ENCODE measurements at places on chromosomes 2 and 18. TPM values are rescaled to one million over a fixed set of nuclear protein-coding genes. Genes with fewer than 3 reads are reported as not detected.

DNA sequence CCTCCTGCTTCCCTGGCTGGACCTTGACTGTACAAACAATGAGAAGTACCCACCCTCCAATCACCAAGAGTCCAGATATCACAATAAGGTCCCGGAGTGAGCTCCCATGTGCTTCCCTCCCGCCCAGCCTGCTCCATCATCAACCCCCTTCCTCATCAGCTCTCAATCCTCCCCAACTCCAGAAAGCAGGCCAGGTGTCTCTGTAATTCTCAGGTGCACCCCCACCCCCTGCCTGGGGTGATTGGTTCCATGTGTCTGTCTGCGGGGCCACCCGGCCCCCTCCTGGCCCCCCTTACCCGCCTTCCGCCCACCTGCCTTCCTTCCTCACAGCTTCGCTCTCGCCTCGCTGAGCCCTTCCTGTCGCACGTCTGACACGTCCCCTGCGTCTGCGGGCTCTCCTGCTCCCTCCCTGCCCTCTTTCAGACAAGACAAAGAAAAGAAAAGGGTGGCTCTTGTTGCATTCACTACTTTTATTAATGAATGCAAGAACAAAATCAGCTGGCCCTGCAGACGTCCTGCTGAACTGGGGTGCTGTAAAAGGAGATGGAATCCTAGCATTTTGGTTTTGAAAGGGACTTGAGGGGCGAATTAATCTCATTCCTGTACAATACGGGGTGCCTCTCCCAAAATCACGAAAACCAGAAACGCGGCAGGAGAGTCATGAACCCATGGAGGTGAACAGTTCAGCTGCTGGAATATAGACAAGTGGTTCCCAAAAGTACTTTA is 26.5 kb upstream of the IGFBP2 start:
- peaks cover 20% of the 10 kb centered on the region for H3K4me1 ChIP-seq
- DNase-seq: no peak
- H3K27me3 ChIP-seq: peaks cover 9% of the 10 kb centered on the region
- no peak overlapping the region for H3K4me3 ChIP-seq

Gene SCN9A
- 4.0 TPM for total RNA-seq

- H3K27me3 ChIP-seq: no peaks in the 10 kb centered on the region
- no peak overlapping the region for H3K27ac ChIP-seq
- DNase-seq: no peak
- H3K4me3 ChIP-seq: no peak overlapping the region
- H3K36me3 ChIP-seq: no peaks in the 10 kb centered on the region
- H3K4me1 ChIP-seq: no peaks in the 10 kb centered on the region
Observed at GRCh38 chr2:161352719-161353118, 44.5 kb downstream of the PSMD14 start.

DNA sequence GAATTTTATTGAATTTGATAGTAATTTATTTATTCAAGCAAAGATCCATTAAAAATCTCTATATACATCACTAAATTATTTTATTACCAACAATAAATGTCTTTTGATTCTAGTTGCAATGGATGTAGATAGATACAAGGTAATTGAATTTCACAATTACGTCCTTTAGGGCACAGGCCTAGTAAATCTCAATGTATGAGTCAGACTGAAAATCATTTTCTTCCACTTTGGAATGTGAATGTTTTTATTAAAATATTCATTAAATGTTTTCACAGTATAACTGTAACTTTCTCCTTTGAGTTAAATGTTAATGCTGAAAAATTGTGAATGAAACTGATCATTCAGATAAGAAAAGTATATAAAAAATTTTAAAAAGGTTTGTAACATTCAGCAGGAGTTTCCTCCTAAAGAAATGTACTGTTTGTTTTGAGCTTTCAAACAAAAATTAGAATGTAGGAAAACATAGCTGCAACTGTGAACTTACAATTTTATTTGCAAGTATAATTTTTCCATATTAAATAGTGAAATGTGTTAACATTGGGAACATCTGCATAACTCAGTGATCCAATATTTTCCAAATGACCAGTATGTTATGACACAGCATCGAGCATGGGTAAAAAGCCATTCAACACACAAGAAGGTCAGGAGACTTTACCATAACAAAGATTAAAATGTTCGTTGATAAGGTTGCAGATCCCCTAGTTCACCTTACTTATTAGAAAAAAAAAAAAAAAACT is 663.7 kb downstream of the METTL4 start:
- H3K27ac ChIP-seq: no peak overlapping the region
- no peaks in the 10 kb centered on the region for H3K4me1 ChIP-seq
- no peak overlapping the region for H3K4me3 ChIP-seq

GRCh38 chr2:8064603-8065002 is 617.3 kb upstream of the ID2 start:
- no peak for DNase-seq
- no peak overlapping the region for H3K4me3 ChIP-seq
- H3K27ac ChIP-seq: no peak overlapping the region
- H3K36me3 ChIP-seq: no peaks in the 10 kb centered on the region
- no peaks in the 10 kb centered on the region for H3K27me3 ChIP-seq

GRCh38 chr2:161836664-161837063 is 212.4 kb downstream of the SLC4A10 start:
- H3K4me3 ChIP-seq: no peak overlapping the region
- H3K27me3 ChIP-seq: no peaks in the 10 kb centered on the region
- H3K36me3 ChIP-seq: no peaks in the 10 kb centered on the region

DNA sequence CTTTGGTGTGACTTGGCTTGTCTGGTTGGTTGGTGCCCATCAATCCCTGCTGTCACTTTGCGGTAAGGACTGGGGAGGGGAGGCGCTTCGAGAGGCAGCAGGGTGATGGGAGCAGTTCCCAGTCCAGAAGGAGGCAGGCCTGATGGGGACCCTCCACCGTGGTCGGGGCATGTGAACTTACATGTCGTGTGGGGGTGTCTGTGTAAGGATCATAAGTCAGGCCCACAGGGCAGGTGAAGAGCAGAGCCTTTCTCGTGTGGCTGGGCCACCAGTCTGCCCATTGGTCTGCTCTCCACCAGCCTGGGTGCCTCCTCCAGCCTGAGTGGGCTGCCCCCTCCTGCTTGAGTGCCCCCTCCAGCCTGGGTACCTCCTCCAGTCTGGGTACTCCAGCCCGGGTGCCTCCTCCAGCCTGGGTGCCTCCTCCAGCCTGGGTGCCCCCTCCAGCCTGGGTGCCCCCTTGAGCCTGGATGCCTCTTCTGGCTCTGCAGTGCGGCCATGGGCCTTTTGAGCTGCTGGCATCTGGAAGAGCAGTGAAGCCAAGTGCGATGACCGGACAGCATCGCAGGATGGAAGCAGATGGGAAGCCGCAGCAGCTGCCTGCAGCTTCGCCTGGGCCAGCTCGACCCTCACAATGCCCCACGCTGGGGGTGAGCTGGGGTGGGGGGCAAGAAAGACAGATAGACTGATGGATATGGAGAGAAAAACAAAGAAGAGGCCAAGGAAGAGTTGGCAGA is 25.0 kb downstream of the ATOH8 start:
- DNase-seq: no peak
- no peaks in the 10 kb centered on the region for H3K27me3 ChIP-seq
- H3K4me3 ChIP-seq: no peak overlapping the region
- no peak overlapping the region for H3K27ac ChIP-seq
- peaks cover 14% of the 10 kb centered on the region for H3K36me3 ChIP-seq
- peaks cover 47% of the 10 kb centered on the region for H3K4me1 ChIP-seq

DNA sequence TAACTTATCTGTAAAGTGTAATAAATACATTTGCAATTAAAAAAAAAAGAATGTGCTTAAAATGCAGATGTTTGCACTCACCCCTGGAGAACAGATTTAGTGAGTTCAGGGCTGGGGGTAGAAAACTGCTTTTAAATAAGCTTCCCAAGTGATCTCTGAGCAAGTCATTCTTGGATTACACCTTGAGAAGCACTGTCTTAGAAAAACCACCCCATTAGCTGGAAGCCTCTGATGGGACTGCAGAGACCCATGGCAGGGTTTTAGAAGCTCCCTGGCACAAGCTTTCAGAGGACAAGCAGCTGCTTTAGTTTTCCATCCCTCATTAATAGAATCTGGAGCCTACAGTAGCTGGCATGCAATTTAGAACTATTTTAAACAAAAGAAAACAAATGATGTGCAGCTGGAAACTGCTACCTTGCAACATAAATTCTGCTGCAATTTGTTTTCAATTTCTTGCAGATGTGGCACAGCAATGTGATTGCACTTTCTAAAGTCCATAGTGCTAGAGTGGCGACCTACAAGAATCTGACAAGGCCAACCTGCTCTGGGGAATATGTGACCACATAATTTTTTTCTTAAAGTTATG is 141.5 kb downstream of the CDC42EP3 start:
- no peaks in the 10 kb centered on the region for H3K36me3 ChIP-seq
- H3K27me3 ChIP-seq: no peaks in the 10 kb centered on the region
- H3K27ac ChIP-seq: no peak overlapping the region

Gene SCYGR7
- total RNA-seq: not detected

Gene ANKRD53
- 5.5 TPM for total RNA-seq

- H3K4me1 ChIP-seq: peaks cover 8% of the 10 kb centered on the region
- no peaks in the 10 kb centered on the region for H3K36me3 ChIP-seq
- no peak for DNase-seq
- H3K27me3 ChIP-seq: no peaks in the 10 kb centered on the region
- H3K4me3 ChIP-seq: no peak overlapping the region
Observed at GRCh38 chr18:10089881-10090280, 176.1 kb downstream of the VAPA start.

DNA sequence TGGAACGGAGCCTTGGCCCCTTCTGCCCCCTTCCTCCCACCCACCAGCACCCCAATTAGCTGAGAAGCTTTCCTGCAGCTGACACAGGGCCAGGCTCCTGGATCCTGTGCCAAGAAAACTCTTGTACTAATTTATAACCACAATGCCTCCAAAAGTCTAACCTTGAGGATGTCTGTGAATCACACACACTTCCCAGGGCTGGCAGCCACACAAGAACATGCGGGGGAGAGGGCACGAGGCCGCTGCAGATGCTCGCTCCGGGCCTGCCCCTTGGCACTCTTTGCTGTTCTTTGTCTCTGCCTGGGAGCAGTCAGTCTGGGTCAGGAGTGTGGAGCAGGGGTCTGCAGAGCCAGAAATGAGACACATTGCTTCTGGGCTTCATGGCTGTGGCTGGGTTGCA is 62.7 kb upstream of the KIF5C start:
- H3K36me3 ChIP-seq: no peaks in the 10 kb centered on the region
- no peak for DNase-seq
- H3K27ac ChIP-seq: no peak overlapping the region
- H3K4me1 ChIP-seq: no peaks in the 10 kb centered on the region

DNA sequence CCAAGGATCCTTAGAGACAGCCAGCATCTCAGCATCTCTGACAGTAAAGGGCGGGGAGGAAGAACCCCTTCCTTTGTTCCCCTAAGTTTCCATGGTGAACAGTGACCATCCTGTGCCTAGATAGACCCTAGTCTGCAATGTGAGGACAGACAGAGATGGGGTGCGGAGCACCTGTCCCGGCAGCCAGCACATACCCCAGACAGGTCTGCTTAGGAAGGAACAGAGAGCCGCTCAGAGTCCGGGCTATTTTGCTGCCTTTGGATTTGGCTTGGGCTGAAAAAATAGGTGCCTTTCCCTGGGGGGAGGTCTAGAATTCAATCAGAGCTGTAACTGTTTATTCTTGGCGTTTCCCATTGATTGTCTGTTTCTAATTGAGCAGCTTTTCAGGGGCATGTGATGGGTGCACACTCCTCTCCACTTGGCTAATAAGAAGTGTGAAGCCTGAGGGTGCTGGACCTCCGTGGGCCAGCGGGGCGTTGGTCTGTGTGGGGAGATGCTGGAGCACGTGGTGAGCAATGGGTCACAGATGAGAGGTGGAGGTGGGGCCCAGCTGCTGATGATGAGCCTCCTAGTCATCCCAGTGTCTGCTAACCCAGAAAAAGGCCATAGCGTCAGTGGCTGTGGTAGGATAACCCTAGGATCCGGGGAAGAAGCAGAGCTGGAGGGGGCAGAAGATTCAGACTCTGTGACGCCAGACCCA is 236.8 kb downstream of the SEPTIN10 start:
- no peak overlapping the region for H3K27ac ChIP-seq
- no peaks in the 10 kb centered on the region for H3K4me1 ChIP-seq
- peak; percentile 53 for DNase-seq

DNA sequence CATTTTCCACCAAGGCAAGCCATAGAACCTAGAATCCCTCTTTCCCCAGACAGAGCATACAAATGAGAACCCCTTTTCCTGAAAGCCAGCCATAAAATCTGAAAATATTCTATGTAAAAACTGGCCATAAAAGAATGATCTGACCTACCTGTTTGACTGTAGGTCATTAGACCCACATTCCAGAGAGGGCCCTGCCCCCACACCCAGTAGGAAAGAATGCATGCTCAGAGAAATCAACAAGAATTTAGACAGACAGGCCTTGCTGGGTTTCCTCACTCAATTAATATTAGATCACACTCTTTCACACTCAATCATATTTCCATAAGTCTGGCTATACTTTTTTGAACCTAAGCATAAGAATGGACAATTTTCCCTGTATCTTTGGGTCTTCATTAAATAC is 929.5 kb downstream of the ERBB4 start:
- no peaks in the 10 kb centered on the region for H3K36me3 ChIP-seq
- H3K4me3 ChIP-seq: no peak overlapping the region
- no peak overlapping the region for H3K27ac ChIP-seq
- no peaks in the 10 kb centered on the region for H3K4me1 ChIP-seq
- no peaks in the 10 kb centered on the region for H3K27me3 ChIP-seq

DNA sequence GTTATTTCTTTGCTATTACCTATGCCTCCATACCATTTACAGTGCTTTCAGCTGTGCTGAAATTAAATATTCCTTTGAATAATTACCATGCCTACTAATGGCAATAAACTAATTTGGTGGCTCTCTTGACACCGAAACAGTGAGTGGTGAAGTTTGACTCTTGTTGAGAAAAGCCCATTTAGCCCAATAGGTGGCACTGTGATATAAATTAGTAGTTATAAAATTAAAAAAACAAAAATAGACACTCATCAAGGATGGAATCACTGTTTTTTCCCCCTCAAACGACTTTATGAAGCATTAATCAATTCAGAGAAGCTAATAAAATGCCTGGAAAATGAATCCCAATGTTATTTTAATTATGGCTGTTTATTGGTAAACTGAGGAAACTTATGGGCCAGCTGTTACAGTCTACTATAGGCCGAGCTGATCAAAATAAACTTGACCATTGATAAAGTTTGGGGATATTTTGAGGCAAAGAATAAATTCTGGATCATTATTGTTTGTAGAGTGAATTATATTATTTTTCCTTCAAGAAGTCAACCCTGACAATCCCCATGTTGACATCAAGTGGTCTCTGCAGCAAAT is 339.6 kb downstream of the TRIB2 start:
- no peak overlapping the region for H3K27ac ChIP-seq
- H3K4me1 ChIP-seq: no peaks in the 10 kb centered on the region
- H3K36me3 ChIP-seq: no peaks in the 10 kb centered on the region
- H3K4me3 ChIP-seq: no peak overlapping the region

GRCh38 chr2:172119089-172119488 is 16.4 kb upstream of the DLX2 start:
- H3K4me1 ChIP-seq: no peaks in the 10 kb centered on the region
- H3K36me3 ChIP-seq: no peaks in the 10 kb centered on the region
- H3K27ac ChIP-seq: no peak overlapping the region
- peaks cover 3% of the 10 kb centered on the region for H3K27me3 ChIP-seq
- no peak for DNase-seq
- H3K4me3 ChIP-seq: no peak overlapping the region

Gene GLI2
- total RNA-seq: 6.7 TPM

Gene CAPN14
- 0.70 TPM for total RNA-seq

GRCh38 chr18:45374878-45375630 is 240.2 kb upstream of the SLC14A2 start:
- no peak for DNase-seq
- H3K4me3 ChIP-seq: no peak overlapping the region
- H3K27ac ChIP-seq: no peak overlapping the region
- no peaks in the 10 kb centered on the region for H3K4me1 ChIP-seq
- no peaks in the 10 kb centered on the region for H3K36me3 ChIP-seq
- H3K27me3 ChIP-seq: no peaks in the 10 kb centered on the region

Gene PRSS56
- not detected for total RNA-seq

GRCh38 chr18:6543330-6543908 is 128.7 kb upstream of the L3MBTL4 start:
- no peak overlapping the region for H3K4me3 ChIP-seq
- DNase-seq: no peak
- H3K27ac ChIP-seq: no peak overlapping the region
- peaks cover 16% of the 10 kb centered on the region for H3K4me1 ChIP-seq
- no peaks in the 10 kb centered on the region for H3K27me3 ChIP-seq

All from suprapubic skin (tissue), 4 donors.